ENCODE measurements at places on chromosomes 7 and 10. TPM values are rescaled to one million over a fixed set of nuclear protein-coding genes. Genes with fewer than 3 reads are reported as not detected.

Gene SPDYE6
- polyA plus RNA-seq = not detected

Gene SDK1
- polyA plus RNA-seq = 1.7 TPM

- peak; percentile 44 for DNase-seq
- H3K4me3 ChIP-seq = peak overlapping the region; percentile 31
- H3K4me1 ChIP-seq = peaks cover 14% of the 10 kb centered on the region
- no peaks in the 10 kb centered on the region for H3K36me3 ChIP-seq
Observed at GRCh38 chr7:64876792-64877713, 26.0 kb upstream of the ZNF273 start.

DNA sequence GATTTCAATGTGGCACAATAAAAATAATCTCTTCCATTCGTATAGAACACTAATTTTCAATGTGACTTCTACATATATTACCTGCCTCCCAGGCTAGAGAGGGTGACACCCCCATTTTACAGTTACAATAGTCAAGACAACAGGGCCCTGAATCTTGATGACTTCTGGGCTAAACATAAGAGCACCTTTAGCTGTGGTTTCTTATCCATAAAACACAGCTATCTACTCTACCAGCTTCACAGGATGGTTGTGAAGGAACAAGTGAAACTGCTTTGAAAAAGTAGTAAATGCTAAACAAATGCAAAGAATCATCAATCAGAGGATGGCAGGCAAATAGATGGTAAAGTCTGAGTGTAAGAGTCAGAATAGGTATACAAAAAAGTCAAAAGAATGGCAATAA lies 3.6 kb upstream of the TLL2 start:
- no peak for DNase-seq
- H3K36me3 ChIP-seq = peaks cover 14% of the 10 kb centered on the region
- H3K4me3 ChIP-seq = no peak overlapping the region
- no peak overlapping the region for H3K27ac ChIP-seq
- peaks cover 25% of the 10 kb centered on the region for H3K4me1 ChIP-seq

- H3K4me1 ChIP-seq = peaks cover 4% of the 10 kb centered on the region
- no peaks in the 10 kb centered on the region for H3K36me3 ChIP-seq
- peak; percentile 79 for DNase-seq
- peak overlapping the region; percentile 73 for H3K27ac ChIP-seq
- no peaks in the 10 kb centered on the region for H3K27me3 ChIP-seq
Observed at GRCh38 chr10:29895456-29895855, 163.9 kb downstream of the JCAD start.

Gene SLC13A1
- polyA plus RNA-seq = not detected

- peaks cover 54% of the 10 kb centered on the region for H3K4me1 ChIP-seq
- H3K4me3 ChIP-seq = peak overlapping the region; percentile 80
- H3K36me3 ChIP-seq = no peaks in the 10 kb centered on the region
- no peaks in the 10 kb centered on the region for H3K27me3 ChIP-seq
- peak overlapping the region; percentile 98 for H3K27ac ChIP-seq
Observed at GRCh38 chr10:32055478-32056135, 618 bp downstream of the KIF5B start.

DNA sequence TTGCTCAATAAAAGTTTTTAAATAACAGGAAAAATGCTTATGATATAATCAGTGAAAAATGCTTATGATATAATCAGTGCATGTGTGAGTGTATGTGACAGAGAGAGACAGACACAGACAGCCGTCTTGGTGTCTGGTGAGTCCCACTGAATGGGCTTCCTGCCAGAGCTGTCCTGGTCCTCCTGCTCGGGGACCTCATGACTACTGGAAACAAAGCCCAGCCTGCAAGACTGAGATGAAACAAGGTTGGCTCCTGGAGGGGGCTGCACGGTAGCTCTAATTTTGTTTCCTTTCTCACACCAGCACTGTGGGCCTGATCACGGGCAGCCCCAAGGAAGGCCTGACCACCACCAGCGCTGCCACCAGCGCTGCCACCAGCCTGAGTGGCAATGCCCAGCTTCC lies 57.3 kb downstream of the NRP1 start:
- DNase-seq = peak; percentile 50
- peak overlapping the region; percentile 18 for H3K27ac ChIP-seq
- H3K36me3 ChIP-seq = no peaks in the 10 kb centered on the region

Gene MYL7
- 2.2 TPM for polyA plus RNA-seq
